ENCODE measurements at places on chromosomes 1 and 21. TPM values are rescaled to one million over a fixed set of nuclear protein-coding genes. Genes with fewer than 3 reads are reported as not detected.

The NTMT2 gene
- polyA plus RNA-seq: not detected

The MAEL gene
- not detected for polyA plus RNA-seq

The TTC24 gene
- 0.10 TPM for polyA plus RNA-seq

The TTC22 gene
- polyA plus RNA-seq: 6.3 TPM

The ADORA1 gene
- polyA plus RNA-seq: 9.8 TPM

The PSMA5 gene
- polyA plus RNA-seq: 28.5 TPM

The SPRR2G gene
- not detected for polyA plus RNA-seq

The LORICRIN gene
- not detected for polyA plus RNA-seq

The KRTAP8-1 gene
- polyA plus RNA-seq: not detected

The S100A14 gene
- 12.9 TPM for polyA plus RNA-seq

The OPRD1 gene
- polyA plus RNA-seq: 0.08 TPM

The ZNF648 gene
- not detected for polyA plus RNA-seq

The OR2T29 gene
- not detected for polyA plus RNA-seq

Data from adipose tissue (tissue), 3 donors.